ENCODE measurements at places on chromosomes 4 and X. TPM values are rescaled to one million over a fixed set of nuclear protein-coding genes. Genes with fewer than 3 reads are reported as not detected.

DNA sequence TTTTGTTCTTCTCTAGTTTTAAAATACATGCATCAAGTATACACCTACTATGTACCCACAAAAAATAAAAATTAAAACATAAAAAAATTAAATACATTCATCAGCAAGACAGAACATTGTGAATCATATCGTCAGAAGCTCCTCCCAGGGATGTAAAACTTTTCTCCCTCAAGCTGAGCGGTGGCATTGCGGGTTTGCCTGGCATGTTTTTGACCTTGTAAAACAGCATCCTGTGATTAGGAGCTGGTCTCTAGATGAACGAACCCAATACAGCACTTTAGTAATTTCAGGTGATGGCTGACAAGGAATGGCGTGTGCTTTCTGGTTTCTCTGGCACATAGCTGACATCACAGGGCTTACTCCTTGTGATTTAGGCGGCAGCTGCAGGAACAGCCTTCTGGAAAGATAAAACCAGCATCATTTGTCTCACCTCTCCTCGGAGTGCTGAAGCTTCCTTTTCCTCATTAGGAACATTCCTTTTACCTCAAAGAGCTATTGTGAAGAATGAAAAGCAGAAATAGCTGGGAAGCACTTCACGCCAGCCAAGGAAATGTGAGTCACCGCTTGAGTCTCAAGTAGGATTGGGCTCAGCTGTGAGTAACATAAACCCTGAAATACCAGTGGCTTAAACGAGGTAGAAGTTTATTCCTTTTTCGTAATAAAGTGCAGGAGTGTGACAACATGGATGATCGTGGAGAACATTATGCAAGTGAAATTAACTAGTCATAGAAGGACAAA, 44.3 kb downstream of the NYX start:
- H3K4me1 ChIP-seq: no peaks in the 10 kb centered on the region
- H3K4me3 ChIP-seq: no peak overlapping the region
- peaks cover 5% of the 10 kb centered on the region for H3K27me3 ChIP-seq
- no peak for DNase-seq

SUV39H1 gene
- 2.8 TPM for total RNA-seq

MAML3 gene
- 7.9 TPM for total RNA-seq

DNA sequence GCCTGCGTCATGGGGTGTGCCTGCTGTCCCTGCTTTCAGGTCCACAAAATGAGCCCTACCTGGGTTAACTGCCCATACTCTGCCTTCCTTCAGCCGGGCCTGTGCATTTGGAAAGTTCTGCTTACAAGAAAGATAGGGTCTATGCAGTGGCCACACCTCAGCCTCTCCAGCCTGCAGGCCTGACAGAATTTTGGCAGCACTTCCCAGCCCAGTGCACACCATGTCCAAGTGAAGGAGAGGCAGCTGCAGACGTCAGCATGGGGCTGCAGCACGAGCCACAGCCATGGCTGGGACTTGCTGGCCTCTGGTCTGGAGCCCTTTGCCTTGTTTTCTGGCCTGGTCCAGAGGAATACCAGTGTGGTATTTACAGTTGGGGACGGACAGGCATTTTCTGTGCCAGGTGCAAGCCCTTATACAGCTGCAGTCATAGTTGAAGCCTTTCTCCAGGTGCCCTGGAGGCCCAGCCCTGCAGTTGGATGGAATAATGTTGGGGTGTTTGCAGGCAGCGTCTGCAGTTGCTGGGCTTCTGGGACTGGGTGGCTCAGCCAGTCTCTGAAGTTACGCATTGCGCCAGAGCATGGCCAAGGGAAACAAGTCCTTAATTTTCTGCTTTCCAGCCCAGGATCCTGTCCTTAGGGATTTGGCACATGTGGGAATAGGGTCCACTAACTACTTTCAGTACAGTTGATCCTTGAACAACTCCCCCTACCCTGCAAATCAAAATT, 26.2 kb downstream of the JADE1 start:
- DNase-seq: peak; percentile 93
- peak overlapping the region; percentile 2 for H3K27ac ChIP-seq
- H3K4me1 ChIP-seq: peaks cover 68% of the 10 kb centered on the region
- H3K27me3 ChIP-seq: no peaks in the 10 kb centered on the region
- H3K36me3 ChIP-seq: no peaks in the 10 kb centered on the region

DNA sequence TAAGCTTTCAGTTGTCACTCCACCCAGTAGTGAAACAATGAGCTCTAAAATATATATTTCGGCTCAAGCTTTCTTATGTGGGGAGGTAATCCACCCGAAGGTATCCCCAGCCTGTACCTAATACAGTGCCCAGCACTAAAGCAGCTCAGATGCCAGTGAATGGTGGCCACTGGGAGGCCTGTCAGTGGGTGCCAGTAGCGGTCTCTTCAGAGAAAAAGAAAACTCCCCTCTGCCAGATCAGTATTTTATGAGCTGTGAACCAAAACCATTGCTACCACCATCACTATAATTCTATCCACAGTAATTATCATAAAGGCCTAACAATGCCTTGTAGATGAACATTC, 835 bp upstream of the NFKB1 start:
- H3K27me3 ChIP-seq: no peaks in the 10 kb centered on the region
- peaks cover 38% of the 10 kb centered on the region for H3K4me1 ChIP-seq
- H3K4me3 ChIP-seq: peak overlapping the region; percentile 27
- DNase-seq: peak; percentile 26
- H3K36me3 ChIP-seq: no peaks in the 10 kb centered on the region
- peak overlapping the region; percentile 96 for H3K27ac ChIP-seq

DNA sequence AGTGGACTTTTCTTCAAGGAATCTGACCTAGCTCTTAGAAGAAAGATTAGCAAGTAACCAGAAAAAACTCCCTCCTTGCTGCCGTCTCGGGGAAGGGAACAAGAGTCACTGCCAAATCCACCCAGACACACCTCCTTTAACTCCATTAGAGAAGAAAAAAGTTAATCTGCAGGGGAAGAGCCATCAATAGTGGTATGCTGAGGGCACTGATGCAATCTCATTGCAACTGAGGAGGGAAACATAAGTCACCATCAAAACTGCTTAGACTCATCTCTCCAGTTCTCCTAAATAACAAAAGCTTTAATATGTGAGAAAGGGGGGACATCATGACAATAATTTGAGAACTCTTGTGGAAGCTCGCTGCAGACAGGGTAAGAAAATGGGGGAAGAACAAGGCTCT, 49.3 kb upstream of the MAGED4B start:
- H3K36me3 ChIP-seq: no peaks in the 10 kb centered on the region
- no peaks in the 10 kb centered on the region for H3K4me1 ChIP-seq
- no peak overlapping the region for H3K4me3 ChIP-seq

EPGN gene
- not detected for total RNA-seq

ALAS2 gene
- not detected for total RNA-seq

DNA sequence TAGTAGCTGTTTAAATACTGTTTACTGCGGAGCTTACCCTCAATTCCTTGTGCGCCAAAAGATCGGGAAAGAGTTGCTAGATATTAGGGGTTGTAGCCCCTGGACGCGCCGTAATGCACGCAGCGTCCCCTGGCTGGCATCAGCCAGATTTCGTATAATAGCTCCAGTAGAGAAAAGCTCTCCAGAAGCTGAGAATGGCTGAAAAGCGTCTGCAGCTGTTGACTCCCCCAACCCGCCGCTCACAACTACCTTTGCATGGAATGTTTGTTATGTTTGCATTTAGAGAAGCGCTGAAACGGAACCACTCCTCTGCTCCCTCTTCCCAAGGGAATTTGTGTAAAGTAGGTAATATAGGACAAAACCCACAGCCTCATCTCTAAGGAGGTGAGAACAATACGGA, 3.7 kb downstream of the DOCK11 start:
- peaks cover 16% of the 10 kb centered on the region for H3K27me3 ChIP-seq
- H3K4me3 ChIP-seq: no peak overlapping the region
- no peaks in the 10 kb centered on the region for H3K4me1 ChIP-seq

SMARCA5 gene
- total RNA-seq: 58.3 TPM

DNA sequence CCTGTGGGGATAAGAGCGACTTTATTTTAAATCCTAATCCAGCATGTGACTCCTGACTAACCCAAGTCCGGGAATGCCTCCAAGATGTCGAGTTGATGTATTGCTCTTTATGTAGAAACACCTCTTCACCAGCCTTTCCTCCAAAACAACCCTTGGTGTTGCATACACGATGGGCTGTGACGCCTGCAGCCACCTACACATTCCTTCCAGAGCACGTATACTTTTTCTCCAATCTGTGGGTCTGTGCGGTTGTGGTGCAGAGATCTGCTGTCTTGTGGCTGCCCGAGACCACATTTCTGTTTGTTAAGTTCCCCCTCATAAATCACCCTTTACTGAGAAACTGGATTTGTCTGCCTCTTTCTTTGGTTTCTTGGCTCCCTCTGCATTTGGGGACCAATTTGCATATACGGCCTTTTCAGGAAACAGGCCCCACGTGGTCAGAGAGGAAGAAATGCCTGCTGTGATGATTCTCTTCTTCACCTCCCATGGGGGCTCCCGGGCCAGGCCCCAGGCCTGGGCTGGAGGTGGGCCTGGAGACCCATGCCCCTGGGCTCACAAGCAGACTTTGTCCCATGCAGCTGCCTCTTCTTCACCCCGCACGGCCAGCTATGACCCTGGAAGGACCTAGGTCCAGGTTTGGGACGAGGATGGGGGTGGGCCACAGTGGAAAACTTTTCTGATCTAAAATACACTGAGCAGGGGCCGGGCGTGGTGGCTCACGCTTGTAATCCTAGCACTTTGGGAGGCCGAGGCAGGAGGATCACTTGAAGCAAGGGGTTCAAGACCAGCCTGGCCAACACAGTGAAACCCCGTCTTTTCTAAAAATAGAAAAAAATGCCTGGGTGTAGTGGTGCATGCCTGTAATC, 21.4 kb upstream of the AFAP1 start:
- peak; percentile 90 for DNase-seq
- no peak overlapping the region for H3K4me3 ChIP-seq
- H3K27me3 ChIP-seq: no peaks in the 10 kb centered on the region
- H3K4me1 ChIP-seq: peaks cover 24% of the 10 kb centered on the region
- no peaks in the 10 kb centered on the region for H3K36me3 ChIP-seq
- H3K27ac ChIP-seq: no peak overlapping the region

CORIN gene
- 0.18 TPM for total RNA-seq
